CD8-positive, alpha-beta memory T cell (primary cell): ENCODE measurements at places on chromosomes 12 and 14. TPM values are rescaled to one million over a fixed set of nuclear protein-coding genes. Genes with fewer than 3 reads are reported as not detected.

- DNase-seq = no peak
Observed at GRCh38 chr14:72514660-72515025, 379.3 kb downstream of the DPF3 start.

GRCh38 chr12:52434081-52434733 lies at the start of gene KRT75:
KRT75 (minus strand) TSS chr12:52434371; CDS start chr12:52434304, 67 bp downstream.
- DNase-seq = no peak

Gene EID3
- polyA plus RNA-seq = 13.5 TPM

Gene AQP2
- not detected for polyA plus RNA-seq

DNA sequence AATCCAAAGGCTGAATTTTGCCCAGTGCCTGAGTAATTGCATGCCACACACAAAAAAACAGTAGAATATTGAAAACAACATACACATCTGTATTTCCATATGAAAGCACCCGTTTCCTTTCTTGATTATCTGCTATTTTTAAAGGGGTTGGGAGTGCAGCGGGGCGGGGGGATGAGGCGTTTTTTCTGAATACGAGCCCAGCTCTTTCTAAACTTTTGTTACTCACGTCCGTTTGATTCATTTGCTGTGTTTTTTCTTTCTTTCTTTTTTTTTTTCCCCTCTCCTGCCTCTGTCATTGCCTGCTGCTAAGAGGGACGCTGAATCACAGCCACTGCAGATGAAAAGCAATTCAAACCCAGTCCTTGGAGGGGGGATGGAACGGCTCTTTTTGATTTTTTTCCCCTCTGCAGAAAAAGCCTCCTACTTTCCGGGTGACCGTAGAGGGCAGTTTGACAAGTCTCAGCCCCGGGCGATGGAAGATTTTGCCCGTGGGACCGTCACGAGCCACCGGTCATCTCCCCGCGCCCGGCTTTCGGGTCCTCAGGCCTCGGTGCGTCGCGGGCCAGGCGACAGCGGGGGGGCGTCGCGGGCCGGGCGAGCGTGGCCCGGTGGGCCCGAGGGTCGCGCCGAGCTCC lies 572 bp upstream of the RASSF8 start:
- no peak for DNase-seq

Gene GDF3
- polyA plus RNA-seq = not detected

GRCh38 chr12:120159509-120160237 lies 34.8 kb downstream of the GCN1 start:
- no peak for DNase-seq

Gene TSHR
- not detected for polyA plus RNA-seq

DNA sequence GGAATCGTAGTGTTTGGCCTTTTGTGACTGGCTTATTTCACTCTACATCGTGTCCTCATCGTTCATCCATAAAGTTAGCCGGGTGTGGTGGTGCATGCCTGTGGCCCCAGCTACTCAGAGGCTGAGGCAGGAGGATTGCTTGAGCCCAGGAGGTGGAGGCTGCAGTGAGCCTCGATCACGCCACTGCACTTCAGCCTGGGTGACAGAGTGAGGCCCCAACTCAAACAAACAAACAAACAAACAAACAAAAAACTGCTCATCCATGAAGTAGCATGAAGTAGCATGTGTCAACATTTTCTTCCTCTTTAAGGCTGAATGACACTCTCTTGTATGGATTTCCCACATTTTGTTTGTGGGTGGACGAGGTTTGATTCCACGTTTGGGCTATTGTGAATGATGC lies 44.0 kb upstream of the MEG3 start:
- DNase-seq = no peak

Gene NEUROD4
- polyA plus RNA-seq = not detected

DNA sequence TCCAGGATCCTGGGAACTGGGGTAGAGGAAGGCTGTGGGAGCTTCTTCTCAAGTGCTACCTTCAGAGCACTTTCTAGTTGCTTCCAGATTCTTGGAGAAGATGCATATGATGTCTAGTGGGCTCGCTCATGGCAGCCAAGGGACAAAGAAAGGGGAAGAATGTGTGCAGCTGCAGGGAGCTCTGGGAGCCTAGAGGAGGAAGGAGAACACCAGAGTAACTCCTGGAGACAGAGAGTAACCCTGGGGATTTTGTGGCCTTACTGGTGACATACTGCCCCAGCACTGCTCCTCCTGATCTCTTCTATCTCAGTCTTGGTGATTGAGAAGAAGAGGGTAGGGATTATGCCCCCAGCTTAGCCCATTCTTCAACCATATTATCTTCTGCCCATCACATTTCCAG lies 10.3 kb upstream of the SP7 start:
- DNase-seq = no peak

- DNase-seq = no peak
Observed at GRCh38 chr12:101050631-101051030, 159.4 kb downstream of the SLC5A8 start.

Gene BHLHE41
- polyA plus RNA-seq = not detected

GRCh38 chr12:123152833-123153232 lies 1.9 kb upstream of the PITPNM2 start:
- DNase-seq = no peak

DNA sequence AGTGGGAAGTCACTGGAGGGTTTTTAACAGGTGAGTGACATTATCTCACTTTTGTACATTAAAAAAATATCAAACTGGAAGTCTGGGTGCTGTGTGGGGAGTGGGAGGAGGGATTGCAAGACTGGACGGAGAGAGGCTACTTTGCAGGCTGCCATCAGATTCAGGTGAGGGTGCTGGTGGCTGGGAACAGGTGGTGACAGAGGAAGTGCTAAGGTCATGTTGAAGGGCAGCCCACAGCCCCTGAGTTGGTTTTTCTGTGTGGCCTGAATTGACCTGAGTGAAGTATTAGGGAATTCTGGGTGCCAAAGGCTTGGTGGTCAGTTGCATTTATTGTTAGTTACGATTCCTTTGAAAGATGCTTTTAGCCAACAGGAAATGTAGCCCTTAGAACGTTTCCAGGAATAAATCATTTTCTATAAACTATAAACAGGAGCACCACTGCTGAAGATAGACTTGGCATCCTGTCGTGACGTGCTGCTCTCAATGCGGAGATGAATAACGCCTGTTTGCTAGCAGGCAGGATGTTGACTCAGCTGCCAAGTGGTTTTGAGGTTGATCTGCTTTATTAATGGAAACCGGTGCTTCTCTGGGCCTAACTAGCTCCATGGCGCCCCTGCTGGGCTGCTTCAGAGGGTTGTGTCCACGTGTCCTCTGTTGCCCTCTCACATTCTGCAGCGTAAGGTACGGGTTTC lies 707.5 kb upstream of the TMEM132C start:
- DNase-seq = peak; percentile 10

Gene MAGOHB
- 59.0 TPM for polyA plus RNA-seq

Gene KERA
- not detected for polyA plus RNA-seq

- DNase-seq = no peak
Observed at GRCh38 chr12:65532764-65533163, 254.3 kb downstream of the MSRB3 start.

Gene KRT73
- 0.24 TPM for polyA plus RNA-seq

Gene B3GNT4
- 0.22 TPM for polyA plus RNA-seq

- DNase-seq = no peak
Observed at GRCh38 chr12:92002673-92003382, 142.8 kb downstream of the BTG1 start.

DNA sequence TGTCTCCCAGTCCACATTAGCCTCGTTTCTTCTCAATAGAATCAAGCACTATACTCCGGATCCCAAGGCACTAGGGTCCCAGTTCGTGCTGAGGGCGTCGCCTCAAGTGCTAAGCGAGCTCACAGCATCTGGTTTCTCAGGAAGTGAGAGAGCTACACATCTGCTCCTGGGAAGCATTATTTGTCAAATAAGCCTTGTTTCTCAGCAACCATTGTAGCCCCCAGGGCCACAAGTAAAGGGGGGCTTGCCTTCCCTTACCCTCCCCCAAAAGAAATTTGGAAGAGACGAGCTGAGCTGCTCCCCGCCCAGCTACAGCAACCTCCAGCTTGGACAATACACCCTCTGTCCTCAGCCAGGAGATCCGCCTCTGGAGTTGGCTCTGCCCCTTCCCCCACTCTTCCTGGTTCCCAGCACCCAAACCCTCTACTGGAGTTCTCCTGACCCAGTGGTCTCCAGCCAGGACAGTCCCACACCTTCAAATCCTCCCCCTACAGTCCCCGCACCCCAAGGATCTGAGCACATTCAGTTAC lies 5.7 kb upstream of the TNS2 start:
- DNase-seq = no peak

Gene PTPRR
- polyA plus RNA-seq = not detected

Gene RNASE7
- polyA plus RNA-seq = not detected

DNA sequence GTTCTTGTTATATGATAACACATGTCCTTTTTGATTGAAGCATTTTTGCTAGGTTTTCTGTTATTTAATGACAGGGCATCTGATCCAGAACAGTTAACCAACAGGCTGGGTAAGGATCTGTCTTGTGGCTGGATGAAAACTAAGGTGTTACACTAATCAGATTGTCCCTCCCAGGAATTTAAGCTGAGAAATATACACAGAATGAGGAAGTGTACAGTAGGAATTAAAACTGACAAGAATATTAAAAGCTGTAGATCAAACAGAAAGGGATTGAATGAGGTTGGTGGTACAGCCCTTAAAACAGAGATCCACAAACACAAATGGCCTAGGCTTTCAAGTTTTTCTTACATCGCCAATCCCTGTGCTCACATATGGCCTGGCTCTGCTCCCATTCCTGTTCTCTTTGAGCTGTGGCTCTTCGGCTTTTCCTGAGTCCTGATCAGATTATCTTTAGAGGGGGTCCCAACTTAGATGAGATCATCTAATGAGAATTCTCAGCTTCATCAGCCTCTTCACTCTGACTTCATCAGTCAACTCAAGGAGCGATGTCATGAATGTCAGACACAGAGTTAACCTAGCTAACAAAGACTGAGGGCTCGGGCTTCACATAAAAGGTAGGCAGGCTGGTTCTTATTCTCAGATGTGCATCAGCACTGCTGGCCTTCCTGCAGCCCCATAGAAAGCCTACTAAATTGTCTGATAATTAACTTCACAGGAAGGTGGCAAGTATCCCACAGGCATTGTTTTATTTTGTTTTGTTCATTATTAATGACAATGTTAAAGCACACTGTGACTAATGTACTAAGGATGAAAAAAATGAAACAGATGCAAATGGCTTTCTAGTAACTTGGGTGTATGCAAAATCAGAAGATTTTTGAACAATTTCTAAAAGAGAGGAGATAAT lies 11.4 kb downstream of the PYGL start:
- no peak for DNase-seq

Gene ERBB3
- polyA plus RNA-seq = 0.63 TPM

Gene PTPN21
- polyA plus RNA-seq = not detected

DNA sequence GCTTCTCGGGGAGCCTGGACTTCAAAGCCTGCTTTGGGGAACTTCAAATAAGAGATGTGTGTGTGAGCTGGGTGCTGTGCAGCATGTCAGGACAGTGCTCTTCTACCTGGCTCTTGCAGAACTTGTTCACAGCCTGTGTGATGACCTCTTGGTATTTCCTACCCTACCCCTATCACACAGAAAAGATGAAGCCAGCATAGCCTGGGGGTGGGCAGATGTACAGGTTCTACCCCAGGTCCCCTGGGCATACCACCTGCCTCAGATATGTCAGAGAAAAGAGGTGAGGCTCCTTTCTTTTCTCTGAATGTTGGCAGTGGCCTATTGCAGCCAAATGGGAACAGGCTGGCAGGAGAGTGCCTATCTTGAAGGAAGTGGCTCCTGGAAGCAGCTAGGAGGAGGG lies 111.7 kb upstream of the ALG10B start:
- no peak for DNase-seq

Gene LRP1-AS
- polyA plus RNA-seq = not detected

DNA sequence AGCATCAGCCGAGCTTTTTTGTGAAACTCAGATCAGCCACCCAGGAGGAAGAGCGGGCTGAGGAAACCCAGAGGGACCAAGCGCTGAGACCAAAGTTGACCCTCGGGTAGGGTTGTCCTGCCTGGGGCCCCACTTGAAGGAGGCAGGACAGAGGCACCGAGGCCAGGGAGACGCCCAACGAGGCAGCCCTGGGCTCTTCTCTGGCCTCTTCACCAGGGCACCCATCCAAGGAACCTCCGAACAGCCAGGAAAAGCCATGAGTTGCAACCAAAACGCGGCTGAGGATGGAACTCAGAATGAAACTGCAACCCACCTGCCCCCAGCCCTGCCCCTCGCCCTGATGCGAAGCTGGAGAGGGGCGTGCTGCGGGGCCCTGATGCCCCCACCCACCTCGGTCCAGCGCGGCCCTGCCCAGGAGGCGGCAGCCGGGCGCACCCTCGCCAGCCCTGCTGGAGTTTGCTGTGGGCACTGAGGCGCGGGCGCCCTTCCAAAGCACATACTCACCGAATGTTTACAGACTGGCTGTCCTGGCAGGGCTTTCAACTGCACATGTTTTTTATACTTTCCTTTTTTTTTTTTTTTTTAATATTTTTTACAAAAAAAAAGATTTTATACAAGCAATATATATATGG lies 41.9 kb downstream of the JDP2 start:
- DNase-seq = no peak

- no peak for DNase-seq
Observed at GRCh38 chr14:41785696-41786095, 179.0 kb downstream of the LRFN5 start.

- no peak for DNase-seq
Observed at GRCh38 chr14:76088771-76089571, 62.8 kb upstream of the GPATCH2L start.

- no peak for DNase-seq
Observed at GRCh38 chr12:65603438-65604351, 220.6 kb upstream of the HMGA2 start.

DNA sequence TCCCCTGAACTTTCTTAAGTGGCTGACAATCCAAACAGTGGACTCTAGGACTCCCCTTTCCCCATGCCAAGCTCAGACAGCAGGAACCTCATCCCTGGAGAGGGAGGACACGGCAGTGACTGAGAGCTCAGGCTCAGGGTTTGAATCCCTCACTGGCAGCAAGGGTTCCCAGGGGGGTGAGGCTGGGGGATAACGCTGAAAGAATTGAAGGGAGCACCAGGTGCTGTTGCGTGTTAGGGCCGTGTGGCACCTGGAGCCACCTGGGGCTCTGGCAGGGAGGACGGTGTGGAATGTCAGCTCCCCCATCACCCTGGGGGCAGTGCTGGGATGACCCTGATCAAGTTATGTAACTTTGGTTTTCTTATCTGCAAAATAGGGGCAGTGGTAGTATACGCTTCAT lies 40.1 kb downstream of the ANO2 start:
- no peak for DNase-seq

Gene OTX2
- not detected for polyA plus RNA-seq

Gene CCDC198
- not detected for polyA plus RNA-seq

DNA sequence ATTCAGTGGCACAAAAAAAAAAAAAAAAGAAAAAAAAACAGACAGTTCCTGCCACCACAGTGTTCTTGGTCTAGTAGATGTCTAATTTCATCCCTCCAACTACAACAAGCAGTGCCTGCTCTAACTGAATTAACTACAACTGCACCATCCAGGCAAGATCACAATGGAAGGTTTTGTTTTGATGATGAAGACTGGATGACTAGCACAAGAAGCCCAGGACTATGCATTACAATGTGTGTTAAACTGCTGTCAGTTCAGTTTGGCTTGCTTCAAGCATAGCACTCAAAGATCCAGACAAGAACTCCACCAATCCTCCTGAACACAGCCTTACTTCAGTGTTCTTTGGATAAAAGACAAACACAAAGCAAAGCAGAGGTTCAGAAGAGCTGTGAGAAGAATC lies 279.9 kb downstream of the GRIN2B start:
- no peak for DNase-seq

- no peak for DNase-seq
Observed at GRCh38 chr14:90288651-90289355, 32.5 kb downstream of the PSMC1 start.

- no peak for DNase-seq
Observed at GRCh38 chr12:83157604-83158003, 470.9 kb downstream of the TMTC2 start.

Gene SDR9C7
- not detected for polyA plus RNA-seq

- no peak for DNase-seq
Observed at GRCh38 chr14:102507081-102507856, 2.3 kb downstream of the ANKRD9 start.
